ENCODE measurements at places on chromosomes 11 and 22.

GRCh38 chr11:57269571-57270021, 32.5 kb upstream of the APLNR start:
- DNase-seq, result no peak

DNA sequence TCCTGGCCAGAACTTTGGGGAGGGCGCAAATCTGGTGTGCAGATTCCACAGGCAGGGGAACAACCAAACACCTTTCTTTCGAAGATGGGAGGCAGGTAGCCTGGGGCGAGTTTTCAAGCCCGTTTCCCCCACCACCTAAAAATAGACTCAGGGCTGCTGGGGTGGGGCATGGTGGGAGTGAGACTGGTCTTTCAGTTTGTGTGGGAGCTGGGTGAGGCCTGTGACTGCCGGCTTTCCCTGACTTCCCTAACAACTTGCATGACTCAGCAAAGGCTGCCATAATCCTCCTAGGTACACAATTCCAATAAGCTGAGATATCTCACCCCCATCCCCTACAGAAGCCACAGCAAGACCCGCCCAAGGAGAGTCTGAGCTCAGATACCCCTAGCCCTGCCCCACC, 4.3 kb upstream of the OR5B12 start:
- no peak for DNase-seq

- no peak for DNase-seq
These were observed 14.4 kb upstream of the FXYD2 start for GRCh38 chr11:117838901-117839300.

DNA sequence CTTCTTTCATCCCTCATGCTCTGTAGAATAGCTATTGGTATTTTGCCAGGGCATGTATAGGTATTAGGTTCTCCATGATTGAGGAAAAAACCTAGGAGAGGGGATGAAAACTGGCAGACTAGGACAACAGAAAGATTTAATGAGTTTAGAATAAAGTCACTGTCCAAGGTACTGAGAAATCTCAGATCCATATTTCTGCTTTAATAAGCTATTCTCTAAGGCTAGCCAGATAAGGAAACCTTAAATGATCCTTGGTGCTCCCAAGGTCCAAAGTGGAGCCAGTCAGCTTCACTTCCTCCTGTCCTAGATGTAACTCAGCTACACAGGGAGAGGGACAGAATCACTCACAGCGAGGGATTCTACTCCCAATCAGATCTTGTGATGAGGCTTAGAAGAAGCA, 13.7 kb upstream of the CSNK2A3 start:
- DNase-seq, result no peak

Data from aorta (tissue), 5 donors.